ENCODE measurements at places on chromosomes 3 and 15.
A peak's percentile ranks its signal among the peaks of the same experiment; 100 is the strongest.

- DNase-seq: no peak
Measured at GRCh38 chr3:152120601-152121269, 148.0 kb upstream of the MBNL1 start.

GRCh38 chr15:82966671-82967071 lies 14.2 kb upstream of the HOMER2 start:
- no peak for DNase-seq

DNA sequence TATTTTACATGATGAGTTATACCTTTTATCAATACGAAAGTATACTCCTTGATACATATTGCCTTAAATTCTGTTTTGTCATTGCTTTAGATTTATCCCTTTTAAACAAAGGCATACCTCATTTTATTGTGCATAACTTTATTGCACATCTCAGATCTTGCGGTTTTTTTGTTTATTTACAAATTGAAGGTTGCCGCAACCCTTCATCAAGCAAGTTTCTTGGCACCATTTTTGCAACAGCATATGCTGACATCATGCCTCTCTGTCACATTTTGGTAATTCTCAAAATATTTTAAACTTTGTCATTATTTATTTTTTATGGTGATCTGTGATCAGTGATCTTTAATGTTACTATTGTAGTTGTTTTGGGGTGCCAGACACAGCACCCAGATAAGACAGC lies 20.9 kb downstream of the SNRK start:
- no peak for DNase-seq

GRCh38 chr15:41850482-41851166 lies 12.0 kb downstream of the PLA2G4B start:
- DNase-seq: no peak

GRCh38 chr3:70556056-70556455 lies 243.6 kb upstream of the MDFIC2 start:
- no peak for DNase-seq

DNA sequence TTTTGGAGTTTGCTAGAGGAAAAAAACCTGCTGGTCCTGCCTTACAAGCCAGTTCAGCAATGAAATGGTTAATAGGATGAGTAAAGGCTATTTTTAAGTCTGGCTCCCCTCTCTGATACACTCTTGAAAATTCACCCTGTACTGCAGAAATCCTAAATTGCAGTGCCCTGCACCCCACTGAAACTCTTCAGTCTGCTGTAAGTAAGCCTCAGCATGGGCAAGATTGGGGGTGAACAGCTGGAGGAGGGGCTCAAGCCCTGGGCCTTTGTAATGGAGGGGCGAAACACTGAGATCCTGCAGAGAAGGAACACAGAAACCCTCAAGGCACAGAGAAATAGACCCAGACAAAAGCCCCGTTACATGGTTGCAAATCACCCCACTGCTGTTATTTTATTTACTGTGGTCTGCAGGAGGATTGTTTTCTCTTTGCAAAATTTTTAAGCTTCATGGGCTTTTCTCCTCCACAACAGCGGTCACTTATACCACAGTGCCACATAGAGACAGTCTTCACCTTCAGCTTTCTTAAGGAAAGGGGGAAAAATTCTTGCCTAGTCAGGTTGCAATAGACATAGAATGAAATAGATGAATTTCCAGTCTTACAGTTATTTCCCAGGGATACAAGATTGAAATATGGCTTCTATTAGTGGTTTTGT lies 45.0 kb downstream of the SOX2 start:
- no peak for DNase-seq

DNA sequence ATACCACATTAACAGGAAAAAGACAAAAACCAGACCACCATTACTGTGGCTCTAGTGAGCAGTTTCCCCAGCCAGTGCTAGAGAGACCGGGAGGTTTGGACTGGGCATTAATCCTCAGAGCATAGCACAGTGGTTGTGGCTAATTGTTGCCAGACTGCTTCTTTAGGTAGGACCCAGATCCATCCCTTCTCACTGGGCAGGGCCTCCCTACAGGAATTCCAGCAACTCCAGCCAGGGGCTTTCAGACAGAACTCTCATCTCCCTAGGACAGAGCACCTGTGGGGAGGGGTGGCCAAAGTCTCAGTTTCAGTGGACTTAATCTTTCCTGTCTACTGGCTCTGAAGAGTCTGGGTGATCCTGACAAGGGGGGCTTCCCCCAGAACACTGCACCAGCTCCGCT lies 759.6 kb downstream of the SQOR start:
- no peak for DNase-seq

DNA sequence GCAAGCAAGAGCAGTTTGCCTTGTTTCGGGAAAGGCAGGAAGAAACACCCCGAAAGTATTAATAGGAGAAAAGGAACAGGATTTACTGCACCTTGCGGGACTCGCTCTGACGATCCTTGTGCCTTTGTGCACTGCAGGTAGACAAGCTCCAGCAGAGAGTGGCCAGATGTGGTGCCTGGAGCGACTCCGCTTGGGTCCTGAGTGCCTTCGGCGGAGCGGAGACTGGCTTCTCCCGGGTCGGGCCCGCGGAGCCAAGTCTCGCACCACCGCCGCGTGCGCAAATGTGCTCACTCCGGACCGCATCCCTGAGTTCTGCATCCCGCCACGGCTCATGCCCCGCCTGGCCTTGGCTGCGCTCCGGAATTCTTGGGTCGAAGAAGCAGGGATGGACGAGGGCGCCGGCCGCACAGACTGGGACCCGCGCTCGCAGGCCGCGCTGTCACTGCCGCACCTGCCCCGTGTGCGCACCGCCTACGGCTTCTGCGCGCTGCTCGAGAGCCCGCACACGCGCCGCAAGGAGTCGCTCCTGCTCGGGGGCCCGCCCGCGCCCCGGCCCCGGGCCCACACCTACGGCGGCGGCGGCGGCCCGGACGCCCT lies 769 bp downstream of the C2CD4A start:
- DNase-seq: no peak

DNA sequence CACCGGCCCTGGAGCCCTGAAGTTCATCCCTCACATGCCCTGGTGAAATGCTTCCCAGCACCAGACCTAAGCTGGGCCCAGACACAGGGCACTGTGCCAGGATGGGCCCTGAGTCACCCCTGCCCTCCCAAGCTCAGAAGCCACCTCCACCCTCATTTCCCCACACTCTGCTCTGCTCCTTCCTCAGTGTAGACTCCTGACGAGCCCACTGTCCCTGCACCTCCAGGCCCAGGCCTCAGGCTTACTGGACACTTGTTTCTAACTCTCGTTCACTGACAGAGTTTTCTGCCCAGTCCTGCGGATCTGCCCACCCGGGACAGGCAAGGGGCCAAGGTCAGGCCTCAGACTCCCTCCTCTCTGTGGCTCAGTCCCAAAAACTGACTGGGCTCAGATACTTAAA lies 112.6 kb upstream of the RNF7 start:
- DNase-seq: no peak

GRCh38 chr3:170714122-170714521 lies 128.2 kb upstream of the SLC7A14 start:
- DNase-seq: no peak

GRCh38 chr3:179658606-179659005 lies 5.8 kb downstream of the USP13 start:
- no peak for DNase-seq

DNA sequence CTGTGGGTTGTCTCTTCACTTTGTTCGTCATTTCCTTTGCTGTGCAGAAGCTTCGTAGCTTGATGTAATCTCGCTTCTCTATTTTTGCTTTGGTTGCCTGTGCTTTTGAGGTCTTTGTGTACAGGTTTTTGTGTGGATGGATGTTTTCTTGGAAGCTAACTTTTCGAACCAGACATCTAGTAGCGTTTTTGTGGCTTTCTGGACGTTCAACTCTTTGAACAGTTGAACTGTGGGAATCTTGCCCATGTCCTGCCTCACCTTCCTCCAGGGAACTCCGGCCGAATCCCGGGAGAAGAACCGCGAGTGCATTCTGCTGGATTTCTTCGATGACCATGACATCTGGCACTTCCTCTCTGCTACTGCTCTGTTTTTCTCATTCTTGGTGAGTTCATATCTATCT lies 70.6 kb downstream of the USF3 start:
- no peak for DNase-seq

- DNase-seq: peak; percentile 86
Measured at GRCh38 chr15:48645558-48646330, at the start of gene FBN1. TSS of gene FBN1 (minus strand) at chr15:48645709. CDS start at chr15:48644769, 940 bp downstream.

GRCh38 chr15:52502608-52503007 lies 26.1 kb downstream of the MYO5A start:
- no peak for DNase-seq

DNA sequence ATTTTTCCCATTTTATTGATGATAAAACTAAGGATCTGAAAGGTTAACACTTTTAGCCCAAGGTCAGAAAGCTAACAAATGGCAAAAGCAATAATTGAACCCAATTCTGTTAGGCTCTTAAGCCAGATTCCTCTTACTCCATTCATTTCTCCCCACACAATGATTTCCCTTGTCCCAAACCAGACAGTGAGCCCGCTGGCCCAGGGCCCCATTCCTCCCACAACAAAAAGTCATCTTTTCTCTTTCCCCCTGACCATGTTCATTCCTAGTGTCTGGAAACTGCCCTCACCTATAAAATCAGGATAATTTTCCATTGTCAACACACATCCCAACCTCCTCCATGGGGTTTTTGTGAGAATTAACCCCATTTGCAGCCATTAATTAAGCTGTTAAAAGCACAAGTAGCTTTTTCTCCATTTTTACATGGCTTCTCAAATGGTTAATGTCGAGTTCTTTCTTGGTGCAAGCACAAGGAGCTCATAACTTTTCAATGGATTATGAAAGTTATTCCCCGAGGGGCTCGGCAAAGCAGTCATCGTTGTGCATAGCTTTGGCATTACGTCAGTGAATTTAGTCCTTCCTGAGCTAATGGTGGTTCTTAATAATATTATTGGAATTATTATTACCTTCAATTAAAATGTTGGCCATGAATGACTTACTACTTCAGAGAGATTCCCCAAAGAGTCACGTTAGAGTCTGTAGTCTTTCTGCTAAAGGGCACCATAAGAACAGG lies 151.0 kb upstream of the WNT5A start:
- DNase-seq: no peak

- no peak for DNase-seq
Measured at GRCh38 chr3:188002626-188003138, 151.3 kb upstream of the LPP start.

GRCh38 chr3:193809106-193809505 lies 216.1 kb downstream of the OPA1 start:
- no peak for DNase-seq

- DNase-seq: no peak
Measured at GRCh38 chr15:51878446-51879386, 49.3 kb downstream of the TMOD3 start.

DNA sequence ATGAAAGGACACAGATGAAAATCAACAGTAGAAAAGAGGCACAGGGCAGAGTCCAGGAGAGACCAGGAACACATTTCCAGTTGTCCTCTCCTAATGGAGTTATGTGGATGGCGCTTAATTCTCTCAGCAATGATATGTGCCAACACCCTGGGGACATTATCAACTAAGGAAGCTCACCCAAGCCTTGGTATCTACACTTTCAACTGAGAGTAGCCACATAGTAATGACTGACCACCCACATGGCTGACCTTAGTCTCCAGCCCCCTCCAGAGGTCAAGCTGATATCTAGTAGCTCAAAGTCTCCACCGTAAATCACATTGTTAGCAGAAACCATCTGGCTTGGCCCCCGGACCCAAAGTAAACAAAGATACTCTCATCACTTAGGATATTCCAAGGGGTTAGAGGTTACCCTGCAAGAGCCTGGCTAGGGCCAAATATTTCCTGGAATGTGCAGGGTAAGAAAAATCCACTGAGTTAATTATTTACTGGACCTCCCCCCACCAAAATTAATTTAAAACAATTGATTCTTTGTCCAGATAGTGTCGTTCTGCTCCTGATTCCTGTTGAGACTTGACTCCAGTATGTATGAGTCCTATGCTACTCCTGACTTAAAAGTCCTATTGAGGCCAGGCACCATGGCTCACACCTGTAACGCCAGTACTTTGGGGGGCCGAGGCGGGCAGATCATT lies 24.8 kb downstream of the GABRR3 start:
- DNase-seq: no peak

DNA sequence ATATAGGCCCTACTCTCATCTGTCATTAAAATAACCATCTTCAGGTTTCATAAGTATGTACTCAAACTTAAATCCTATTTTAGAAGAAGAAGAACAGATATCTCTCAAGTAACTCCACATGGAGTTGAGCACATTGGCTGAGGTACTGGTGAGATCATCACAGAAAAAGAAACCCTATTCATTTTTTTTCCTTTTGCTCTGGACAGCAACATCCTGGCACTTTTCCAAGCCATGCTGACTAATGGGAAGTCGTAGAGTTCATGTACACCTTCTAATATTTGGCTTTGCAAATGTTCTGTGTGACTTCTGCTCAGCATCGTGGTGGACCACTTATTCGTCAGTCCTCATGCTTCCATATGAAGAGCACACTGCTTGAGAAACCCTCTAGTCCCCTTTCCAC lies 336.0 kb upstream of the KCNH8 start:
- no peak for DNase-seq

- DNase-seq: no peak
Measured at GRCh38 chr3:143123353-143123984, 3.9 kb downstream of the CHST2 start.

DNA sequence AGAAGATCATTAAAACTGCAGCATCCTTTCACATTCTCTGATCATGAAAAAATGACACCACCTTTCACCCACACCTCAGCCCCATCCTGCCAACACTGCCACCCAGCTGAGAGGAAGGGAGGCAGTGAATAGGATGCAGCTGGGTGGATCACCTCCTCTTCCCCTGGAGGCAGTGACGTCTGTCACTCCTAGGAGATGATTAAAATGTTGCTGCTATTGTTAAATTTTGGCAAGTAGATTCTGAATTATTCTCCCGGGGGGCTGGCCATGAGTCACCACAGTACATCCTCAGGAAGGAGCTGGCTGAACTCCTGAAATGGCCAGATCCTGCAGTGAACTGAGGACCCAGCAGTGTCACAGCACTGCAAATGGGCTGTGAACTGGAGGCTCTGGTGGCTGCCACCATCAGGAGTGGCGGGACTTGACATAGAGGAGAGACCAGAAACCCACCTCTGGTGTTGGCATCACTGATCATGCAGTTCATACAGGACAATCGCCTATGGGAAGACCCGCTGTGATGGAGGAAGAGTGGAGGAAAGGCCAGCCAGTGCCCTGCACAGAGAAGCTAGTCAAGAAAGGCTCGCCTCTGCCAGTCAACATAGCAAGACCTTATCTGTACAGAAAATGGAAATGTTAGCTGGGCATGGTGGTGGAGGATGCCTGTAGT lies 199.1 kb downstream of the FAM43A start:
- DNase-seq: no peak

DNA sequence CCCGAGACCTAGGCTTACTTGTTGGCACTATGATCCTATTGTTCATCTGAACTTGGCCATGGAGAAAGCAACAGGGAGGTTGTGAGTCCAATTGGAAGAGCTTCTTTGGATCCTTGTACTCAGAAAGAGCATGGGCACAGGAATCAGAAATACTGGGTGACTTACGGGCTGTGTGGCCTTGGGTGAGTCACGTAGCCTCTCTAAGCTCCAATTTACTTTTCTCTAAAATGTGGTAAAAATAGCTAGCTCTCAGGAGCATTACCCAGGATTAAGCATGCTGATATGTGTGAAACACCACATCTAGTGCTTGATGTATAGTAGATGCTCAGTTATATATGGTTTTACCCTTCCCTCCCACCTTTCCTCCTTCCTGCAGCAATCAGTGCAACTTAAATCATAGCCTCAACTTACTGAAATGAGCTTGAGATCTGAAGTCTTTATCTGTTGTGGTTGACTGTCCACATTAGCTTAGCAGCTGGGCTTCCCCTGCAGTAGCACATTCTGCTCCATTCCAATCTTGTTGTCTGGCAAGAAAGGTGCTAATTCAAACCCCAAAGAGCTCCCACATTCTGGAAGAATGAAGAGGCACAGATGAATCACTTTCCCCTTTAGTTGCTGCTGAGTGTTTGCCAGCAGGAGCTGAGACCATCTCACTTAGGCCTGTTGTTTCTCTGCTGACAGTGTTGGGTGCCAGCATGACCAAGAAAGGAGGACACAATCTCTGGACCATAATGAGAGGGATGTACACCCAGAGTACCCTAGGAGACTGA lies 299.1 kb upstream of the TRIM42 start:
- no peak for DNase-seq

Data from hypothalamus (tissue), 51 donors.